Cortex of kidney (tissue), 1 donor: ENCODE measurements at places on chromosomes 7 and 10.

DNA sequence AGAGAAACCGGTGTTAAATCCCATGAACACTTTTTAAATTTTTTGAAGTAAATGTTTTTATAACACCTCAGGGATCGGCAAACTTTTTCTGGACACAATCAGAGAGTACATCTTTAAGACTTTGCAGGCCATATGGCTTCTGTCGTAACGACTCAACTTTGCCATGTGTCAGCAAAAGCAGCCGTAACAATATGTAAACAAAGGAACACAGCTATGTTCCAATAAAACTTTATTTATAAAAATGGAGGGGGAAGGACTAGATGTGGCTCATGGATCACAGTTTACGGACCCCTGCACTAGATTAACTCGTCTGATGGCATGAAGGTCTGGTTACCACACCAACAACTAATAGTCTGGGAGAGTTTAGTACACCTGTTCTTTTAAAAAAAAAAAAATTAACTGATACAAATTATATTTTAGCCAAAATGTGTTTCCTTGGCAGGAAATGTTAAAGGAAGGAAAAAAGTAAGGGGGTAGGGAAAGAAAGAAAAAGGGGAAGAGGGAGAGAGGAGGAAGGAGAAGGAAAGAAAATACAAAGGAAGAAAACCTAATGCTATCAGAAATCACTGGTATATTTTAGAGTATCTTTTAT, 50.2 kb downstream of the ABI1 start:
- no peak for DNase-seq

GRCh38 chr7:112538726-112539255, 58.0 kb downstream of the LSMEM1 start:
- no peak for DNase-seq

DNA sequence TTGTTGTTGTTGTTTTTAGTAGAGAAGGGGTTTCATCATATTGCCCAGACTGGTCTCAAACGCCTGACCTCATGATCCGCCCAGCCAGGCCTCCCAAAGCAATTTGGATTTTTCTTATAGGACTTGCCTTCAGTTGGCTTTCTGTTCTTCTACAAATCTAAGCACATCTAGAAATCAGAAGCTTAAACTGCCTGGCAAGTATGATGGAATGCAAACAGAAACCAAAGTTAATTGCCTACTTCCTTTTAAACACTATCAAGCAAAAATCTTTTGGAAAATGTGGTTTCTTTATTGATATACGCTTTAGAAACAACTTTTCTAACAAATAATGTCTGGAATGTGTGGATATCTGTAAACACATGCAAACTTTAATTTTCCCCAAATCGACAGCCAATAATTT, 64.9 kb downstream of the USP6NL start:
- no peak for DNase-seq

DNA sequence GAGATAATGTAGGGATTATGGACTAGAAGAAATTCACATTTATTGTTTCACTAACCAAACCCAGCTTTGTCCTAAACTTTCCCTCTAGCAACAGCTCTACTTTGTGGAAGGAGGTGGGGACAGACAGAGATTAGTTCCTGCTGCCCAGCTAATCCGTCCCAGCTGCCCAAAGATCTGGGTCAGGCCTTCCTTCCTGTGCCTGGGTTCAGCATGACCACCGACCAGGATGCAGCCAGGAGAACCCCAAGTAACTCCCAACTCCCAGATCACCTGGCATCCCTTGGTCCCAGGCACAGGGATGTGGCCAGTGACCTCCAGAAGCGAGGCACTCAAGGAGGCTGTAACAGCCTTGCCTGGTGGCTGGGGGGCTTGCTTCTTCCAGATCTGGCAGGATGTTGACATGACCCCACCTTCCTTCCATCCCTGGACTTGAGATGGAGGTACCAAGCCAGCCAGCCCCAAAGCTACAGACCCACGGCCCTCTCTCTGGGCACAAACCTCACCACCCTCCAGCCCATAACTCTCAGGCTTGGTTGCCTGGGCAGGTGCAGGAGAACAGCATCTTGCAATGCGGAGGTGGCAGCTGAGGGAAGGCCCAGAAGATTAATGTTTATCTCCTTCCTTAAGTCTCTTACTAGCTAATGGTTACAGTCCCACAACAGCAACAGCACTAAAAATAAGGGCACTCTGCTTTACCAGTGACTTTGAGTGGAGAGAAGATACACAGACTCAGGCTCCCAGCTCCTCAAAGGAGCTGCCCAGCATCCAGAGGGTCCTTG, 11.1 kb downstream of the CAMK2G start:
- no peak for DNase-seq

- DNase-seq: no peak
Measured at GRCh38 chr7:4115941-4116610, 566.0 kb upstream of the FOXK1 start.

DNA sequence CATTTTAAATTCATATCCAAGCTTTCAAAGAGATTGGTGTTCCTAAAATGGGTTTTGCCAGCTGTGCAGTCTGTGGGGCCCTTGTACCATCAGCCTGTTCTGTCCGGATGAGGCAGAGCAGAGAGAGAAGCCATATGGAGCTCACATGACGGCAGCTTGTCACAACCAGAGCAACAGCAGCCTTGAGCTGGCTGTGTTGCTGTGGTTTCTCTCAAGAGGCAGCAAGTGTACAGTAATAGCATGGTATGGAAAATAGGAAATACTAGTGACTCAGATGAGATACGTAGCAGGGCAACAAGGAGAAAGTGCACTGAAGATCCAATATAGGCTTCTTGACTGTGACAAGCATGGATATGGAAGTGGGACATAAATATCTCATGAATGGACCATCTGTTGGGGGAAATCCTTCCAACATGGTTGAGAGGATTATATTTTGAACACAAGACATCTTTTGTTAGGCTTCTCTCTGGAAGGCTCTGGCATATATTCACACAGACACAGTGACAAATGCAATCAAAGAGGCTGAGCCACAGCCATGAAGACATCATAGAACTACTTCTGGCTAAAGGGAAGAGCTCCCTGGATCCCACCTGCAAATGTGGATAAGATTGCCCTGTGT, 251.0 kb upstream of the TAC1 start:
- DNase-seq: no peak

DNA sequence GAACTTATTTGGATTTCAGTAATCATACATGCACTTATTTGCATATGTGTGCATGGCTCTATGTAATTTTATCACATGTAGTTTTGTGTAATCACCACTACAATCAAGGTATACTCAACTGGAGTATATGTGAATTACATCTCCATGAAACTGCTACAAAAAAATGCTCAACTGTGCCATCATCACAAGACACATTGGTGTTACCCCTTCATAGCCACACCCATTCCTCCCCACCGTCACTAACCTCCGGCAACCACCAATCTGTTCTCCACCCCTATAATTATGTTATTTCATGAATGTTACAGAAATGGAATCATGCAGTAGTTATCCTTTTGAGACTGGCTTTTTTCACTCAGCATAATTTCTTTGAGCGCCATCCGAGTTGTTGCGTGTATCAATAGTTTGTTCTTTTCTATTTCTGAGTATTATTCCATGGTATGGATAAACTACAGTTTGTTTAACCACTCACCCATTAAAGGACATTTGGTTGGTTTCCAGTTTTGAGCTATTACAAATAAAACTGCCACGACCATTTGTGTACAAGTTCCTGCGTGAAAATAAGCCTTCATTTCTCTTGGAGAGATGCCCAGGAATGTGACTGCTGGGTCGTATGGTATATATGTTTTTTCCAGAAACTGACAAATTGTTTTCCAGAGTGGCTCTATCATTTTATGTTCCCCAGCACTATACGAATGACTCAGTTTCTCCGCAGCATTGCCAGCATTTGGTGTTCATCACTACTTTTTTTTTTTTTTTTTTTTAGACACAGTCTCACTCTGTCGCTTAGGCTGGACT, 11.3 kb upstream of the SMO start:
- no peak for DNase-seq

DNA sequence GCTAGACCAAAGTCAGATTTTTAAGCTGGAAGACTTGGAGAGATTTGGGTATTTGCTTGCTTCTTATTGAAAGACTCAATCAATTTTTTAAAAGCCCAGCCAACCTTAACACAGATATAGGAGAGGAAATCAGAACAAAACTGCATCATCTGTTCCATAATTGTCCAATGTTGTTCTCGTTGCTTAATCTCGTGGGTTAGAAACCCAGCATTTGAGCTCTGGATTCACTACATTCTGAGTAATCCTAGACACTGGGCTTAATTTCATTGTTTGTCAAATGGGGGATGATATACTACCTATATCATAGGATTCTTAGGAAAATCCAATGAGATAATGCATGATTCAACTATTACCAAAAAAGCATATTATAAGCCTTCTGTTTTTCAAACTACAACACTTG, 48.9 kb downstream of the CALD1 start:
- no peak for DNase-seq
